Keratinocyte (primary cell): ENCODE measurements at places on chromosomes 5 and 9. TPM values are rescaled to one million over a fixed set of nuclear protein-coding genes. Genes with fewer than 3 reads are reported as not detected.

- peak; percentile 58 for DNase-seq
Observed at GRCh38 chr9:111599092-111599954, at the start of gene PTGR1. PTGR1 (minus strand) TSS chr9:111599647; CDS start chr9:111597422, 2,225 bp downstream.

DNA sequence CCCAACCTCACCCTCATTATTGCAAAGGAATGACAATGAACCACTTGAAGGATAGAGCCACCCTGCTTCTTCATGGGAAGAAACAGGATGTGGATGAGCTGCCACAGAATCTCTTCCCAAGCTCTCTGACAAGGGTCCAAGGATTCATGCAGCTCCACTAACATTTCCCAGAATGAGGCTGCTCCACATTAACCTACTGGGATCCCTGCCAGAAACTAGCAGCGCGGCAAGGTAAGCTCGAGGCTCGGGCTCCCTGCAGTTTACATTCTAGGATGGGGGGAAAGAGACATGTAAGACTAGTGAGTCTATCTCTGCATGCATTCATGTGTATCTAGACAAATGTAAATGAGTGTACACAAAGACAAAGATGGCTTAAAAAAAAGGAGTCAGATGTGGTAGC is 12.1 kb downstream of the DCAF12 start:
- DNase-seq, result no peak

- DNase-seq, result no peak
Observed at GRCh38 chr5:32076699-32077695, 97.1 kb downstream of the GOLPH3 start.

The CNTFR gene
- polyA plus RNA-seq, result 0.42 to 1.5 TPM (median 0.66 TPM) in 3 replicates

- DNase-seq, result no peak
Observed at GRCh38 chr5:38780945-38781344, 64.9 kb upstream of the OSMR start.

The FOXD4L4 gene
- 0.03 TPM in 1 of 3 replicates, not detected in the others for polyA plus RNA-seq

The SPRY4 gene
- 8.4 to 12.3 TPM (median 10.2 TPM) in 3 replicates for polyA plus RNA-seq
